ENCODE measurements at places on chromosomes 6 and 20.

DNA sequence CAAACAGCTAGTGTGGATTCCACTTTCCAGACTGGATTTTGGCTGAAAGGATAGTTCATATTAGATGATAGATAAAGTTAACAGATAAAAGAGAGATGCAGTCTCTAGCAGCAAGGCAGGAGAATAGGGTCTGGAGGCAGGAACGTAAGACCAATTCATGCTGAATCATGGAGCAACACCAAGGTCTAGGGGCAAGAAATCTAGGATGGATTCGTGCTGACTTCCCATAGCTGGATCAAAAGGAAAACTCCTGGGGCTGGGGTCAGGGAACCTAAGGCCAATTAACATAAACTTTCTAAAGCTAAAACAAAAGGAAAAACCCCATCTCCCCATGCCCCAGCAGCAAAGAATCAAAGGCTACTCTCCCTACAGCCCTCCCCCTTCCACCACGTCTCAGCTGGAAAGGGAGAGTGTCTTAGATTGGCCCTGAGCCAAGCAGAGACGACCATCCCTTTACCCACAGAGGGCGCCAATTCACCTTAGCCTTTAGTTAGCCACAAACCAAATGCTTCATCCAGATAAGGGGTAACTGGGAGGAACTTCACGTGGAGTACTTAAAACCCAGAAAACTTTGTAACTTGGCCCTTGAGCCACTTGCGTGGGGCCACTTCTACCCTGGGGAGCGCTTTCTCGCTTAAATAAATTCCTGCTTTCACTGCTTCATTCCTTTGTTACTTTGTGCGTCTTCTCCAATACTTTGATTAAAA, 7.6 kb downstream of the TREM1 start:
- DNase-seq: peak; percentile 14

- no peak for DNase-seq
Measured at GRCh38 chr6:111231090-111231459, 143.8 kb downstream of the SLC16A10 start.

DNA sequence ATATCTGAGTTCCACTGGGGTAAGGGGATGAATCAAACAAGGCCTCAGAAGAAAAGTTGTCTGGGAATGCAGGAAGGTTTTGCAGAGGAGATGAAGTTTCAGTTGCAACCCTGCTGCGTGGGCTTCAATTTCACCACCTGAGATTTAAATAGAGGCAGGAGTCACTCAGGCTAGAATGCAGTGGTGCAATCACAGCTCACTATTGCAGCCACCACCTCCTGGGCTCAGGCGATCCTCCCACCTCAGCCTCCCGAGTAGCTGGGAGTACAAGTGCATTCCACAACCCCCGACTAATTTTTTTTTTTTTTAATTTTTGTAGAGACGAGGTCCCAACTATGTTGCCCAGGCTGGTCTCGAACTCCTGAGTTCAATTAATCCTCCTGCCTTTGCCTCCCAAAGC, 1.5 kb upstream of the ZNF165 start:
- DNase-seq: no peak

DNA sequence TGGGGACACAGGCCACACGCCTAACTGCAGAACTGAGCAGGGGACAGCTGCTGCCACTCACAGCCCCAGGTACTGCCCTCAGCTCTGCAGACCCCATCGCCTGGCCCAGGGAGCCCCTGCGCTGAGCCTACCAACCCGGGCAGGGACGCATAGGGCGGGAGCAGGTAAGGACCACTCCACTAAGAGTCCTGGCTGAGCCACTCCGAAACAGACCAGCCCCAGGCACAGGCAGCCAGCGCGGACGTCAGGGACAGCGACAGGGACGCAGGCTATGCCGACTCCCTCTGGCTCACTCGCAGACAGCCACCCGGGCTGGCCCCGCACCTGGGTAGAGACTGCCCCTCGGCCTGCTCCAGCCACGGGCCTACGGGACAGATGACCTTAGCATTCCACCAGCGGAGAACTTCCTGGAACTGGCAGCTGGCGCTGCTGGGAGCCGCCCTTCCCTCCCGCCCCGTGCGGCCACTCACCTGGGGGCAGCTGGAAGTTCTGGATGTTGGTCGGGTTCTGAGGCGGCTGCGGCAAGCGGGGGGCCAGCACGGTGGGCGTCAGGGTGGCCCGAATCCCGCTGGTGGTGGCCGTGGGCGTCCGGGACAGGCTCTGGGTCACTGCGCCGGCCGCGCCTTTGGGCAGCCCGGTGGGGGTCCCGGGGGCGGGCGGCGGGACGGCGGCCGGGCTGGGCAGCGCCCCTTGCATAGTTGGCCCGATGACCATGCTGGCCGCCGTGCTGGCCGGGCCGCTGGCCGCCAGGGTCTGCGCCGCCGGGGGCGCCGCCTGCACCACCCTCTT, 1.5 kb downstream of the TAF4 start:
- DNase-seq: no peak

- DNase-seq: no peak
Measured at GRCh38 chr6:12576389-12576788, 140.2 kb upstream of the PHACTR1 start.

- no peak for DNase-seq
Measured at GRCh38 chr20:5535125-5535756, 215.0 kb upstream of the SHLD1 start.

DNA sequence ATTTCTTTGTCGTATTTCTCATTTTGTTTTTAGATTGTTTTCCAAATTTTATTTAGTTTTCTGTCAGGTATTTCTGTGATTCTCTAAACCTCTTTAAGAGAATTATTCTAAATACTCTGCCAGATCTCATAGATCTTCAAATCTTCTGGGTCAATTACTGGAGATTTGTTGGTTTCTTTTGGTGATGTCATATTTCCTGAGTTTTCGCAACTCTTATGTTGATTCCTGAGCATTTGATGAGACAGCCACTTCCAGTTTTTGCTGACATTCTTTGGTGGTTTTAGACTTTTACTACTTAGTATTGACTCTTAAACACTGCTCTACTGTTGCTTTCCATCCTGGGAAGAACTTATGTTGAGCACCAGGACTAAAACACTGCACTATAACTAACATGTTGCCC, 21.9 kb downstream of the ADGB start:
- DNase-seq: no peak

- DNase-seq: peak; percentile 80
Measured at GRCh38 chr6:4135665-4136353, 434 bp upstream of the ECI2 start.

DNA sequence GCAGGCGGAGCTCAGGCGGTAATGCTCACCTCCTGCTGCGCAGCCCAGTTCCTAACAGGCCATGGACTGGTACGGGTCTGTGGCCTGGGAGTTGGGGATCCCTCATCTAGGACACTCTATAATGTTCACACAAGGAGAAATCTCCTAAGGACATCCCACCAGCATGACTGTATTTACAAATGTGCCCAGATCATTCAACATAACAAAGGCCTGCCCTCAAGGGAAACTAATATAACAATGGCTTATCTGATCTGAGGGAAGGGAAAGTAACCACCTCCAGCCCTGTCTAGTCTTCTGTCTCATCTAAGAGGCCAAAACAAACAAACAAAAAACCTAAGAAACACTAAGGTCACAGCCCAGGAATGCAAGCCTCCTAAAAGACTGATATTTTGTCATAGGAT, 232.8 kb downstream of the RNGTT start:
- no peak for DNase-seq

All from activated CD4-positive, CD25-positive, alpha-beta regulatory T cell treated with anti-CD3 and anti-CD28 coated beads, Interleukin-2, amount 50 U/mL, for 16 hours (primary cell).